ENCODE measurements at places on chromosomes 7 and 10. TPM values are rescaled to one million over a fixed set of nuclear protein-coding genes. Genes with fewer than 3 reads are reported as not detected.
A peak's percentile ranks its signal among the peaks of the same experiment; 100 is the strongest.

DNA sequence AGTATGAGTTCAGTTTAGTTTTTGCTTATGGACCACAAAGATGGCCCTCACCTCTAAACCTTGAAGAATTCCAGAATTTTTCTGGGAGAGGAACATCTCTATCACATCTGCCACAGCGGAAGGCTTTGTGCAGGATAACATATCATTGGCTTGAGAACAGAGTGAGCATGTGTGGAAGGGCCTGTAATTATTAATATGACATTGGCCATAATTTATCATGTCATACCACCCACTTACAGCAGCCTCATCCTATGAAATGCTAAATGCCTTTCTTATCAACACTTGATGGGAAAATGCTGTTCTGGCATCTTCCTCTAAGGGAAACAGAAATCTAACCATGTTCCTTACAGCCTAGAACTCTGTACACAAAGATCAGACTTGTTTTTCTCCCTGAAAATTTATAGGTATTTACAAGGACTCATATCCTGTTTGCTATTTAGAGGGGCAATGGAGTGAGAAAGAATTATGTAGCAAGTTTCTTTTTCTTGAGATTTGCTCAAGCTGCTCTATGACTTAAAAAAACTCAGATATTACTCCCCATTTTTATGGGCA, 817.3 kb downstream of the LRMDA start:
- DNase-seq, result peak; percentile 61

- peak; percentile 83 for DNase-seq
Measured at GRCh38 chr7:27921081-27921836, 181.3 kb downstream of the TAX1BP1 start.

DNA sequence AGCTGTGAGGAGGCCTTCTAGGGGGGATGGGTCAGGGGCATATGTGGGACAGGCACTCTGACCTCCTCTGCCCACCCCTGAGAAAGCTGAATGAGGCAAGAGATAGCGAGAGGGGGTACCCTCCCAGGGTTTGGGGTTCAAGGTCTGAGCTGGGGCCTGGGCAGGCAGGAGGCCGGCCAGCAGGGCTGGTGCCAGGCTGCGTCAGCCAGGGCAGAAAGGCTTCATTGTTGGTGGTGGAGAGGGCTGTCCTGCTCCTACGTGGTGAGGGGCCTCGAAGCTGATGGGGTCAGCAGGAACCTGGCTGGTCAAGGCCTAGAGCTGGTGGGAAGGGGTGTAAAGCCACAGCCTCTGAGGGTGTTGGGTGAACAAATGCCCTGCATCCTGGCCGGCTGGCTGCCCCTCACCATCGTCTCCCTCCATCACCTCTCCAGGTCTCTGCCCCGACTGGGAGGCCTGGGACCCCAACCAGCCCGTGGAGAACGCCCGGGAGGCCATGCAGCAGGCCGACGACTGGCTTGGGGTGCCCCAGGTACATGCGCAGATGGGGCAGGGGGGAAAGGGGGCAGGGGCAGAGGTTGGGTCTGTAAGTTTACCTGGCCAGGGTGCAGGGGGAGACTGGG, 6.6 kb downstream of the FLNC start:
- DNase-seq, result no peak

DNA sequence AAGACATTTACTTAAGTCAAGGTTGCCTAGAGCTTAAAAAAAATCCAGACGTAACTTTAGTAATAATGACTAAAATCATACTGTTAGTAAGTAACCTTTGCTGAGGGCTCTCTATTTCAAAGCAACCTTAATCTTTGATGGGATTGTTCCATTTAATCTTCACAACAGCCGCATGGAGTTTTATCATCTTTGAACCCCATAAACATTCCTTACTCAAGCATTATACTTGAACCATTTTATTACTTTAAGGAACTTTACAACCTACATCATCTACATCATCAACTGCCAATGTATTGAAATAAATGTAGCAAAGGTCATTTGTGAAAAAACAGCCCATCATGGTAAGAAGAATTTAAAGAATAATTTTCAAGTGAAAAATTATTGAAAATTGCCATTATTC, 22.9 kb upstream of the CACNB2 start:
- DNase-seq, result no peak

DNA sequence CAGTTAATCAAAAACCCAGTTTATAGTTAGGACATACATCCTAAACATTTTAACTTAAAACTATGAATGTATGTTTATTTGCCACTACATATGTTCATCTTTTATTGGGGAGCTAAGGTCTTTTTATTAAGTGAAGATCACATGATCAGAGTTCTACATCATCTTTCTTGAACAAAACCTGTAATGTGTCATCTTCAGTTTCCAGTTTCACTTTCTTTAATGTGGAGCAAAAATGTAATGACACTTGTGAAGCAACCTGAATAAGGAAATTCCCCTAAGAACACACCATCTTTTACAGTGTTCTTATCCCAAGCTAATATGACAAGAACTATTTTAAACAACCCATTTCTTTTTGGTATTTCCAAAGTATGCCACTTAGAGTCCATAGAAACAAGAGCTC, 166.7 kb upstream of the BET1 start:
- no peak for DNase-seq

GRCh38 chr10:23676296-23676695, 237.4 kb downstream of the OTUD1 start:
- no peak for DNase-seq

- DNase-seq, result no peak
Measured at GRCh38 chr10:63205421-63205820, 72.3 kb downstream of the NRBF2 start.

GRCh38 chr10:70594161-70594560, 8.4 kb downstream of the PRF1 start:
- DNase-seq, result no peak

DNA sequence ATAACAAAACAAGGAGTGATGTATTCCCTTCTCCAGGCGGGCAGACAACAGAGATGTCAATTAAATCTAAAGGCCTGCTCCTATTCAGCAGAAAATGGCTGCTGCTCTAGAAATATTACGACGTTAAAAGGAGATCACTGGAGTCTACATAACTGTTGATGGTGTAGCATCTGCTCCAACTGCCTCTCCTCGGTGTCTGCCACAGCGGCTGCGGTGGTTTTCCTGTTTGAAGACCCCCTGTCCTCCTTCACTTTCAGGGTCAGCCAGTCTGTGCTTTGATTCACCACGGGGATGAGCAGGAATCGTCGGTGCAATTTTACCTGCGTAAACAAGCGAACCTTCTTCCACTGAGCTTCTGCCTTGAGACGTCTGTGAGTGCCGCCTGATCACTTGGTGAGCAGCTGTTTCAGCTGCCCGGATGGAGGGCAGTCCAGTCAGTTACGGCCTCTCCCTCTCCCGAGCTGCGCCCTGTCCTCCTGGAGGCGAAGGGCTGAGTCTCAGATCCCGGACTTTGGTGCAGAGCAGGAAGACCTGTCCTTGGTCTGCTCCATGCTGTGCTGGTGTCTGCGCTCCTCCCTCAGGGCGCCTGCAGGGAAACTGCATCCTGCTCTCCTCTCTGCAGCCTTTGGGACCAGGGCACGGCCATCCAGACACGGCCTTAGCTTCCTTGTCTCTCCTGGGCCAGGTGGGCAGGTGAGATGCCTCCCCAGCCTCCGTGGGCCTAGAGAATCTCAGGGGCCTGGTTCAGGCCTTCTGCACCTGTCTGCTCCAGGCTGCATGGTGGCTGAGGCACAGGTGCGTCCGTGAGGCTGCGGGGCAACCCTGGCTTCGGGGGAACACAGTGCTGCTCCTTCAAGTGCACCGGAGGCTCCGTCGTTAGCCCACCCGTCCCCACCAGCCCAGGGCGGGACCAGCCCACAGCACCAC, 326.6 kb downstream of the ADARB2 start:
- DNase-seq, result no peak

- no peak for DNase-seq
Measured at GRCh38 chr10:113180401-113181154, 230.5 kb downstream of the TCF7L2 start.

GRCh38 chr7:151720280-151720679, 156.6 kb downstream of the PRKAG2 start:
- DNase-seq, result no peak

GRCh38 chr10:14378387-14378960, 47.8 kb upstream of the FRMD4A start:
- no peak for DNase-seq

GRCh38 chr7:47553309-47553708, 28.6 kb downstream of the TNS3 start:
- DNase-seq, result no peak

- no peak for DNase-seq
Measured at GRCh38 chr7:30301751-30302150, 17.4 kb downstream of the ZNRF2 start.

- no peak for DNase-seq
Measured at GRCh38 chr7:48090095-48090805, 1.2 kb downstream of the UPP1 start.

GRCh38 chr10:132149271-132149670, 37.5 kb upstream of the DPYSL4 start:
- no peak for DNase-seq

- DNase-seq, result no peak
Measured at GRCh38 chr10:84390364-84390763, 62.0 kb downstream of the CCSER2 start.

Gene GSTO2
- polyA plus RNA-seq, result 32.9 TPM

Gene PIP
- not detected for polyA plus RNA-seq

Gene HABP2
- polyA plus RNA-seq, result 0.58 TPM

Gene SORBS1
- polyA plus RNA-seq, result 37.1 TPM

Gene PILRA
- polyA plus RNA-seq, result 4.7 TPM

Gene OR2A1
- 0.81 TPM for polyA plus RNA-seq

Measured in renal cortex interstitium (tissue), 15 donors.